ENCODE measurements at places on chromosomes 3 and 15.
A peak's percentile ranks its signal among the peaks of the same experiment; 100 is the strongest.

GRCh38 chr3:53167418-53168174 is 6.6 kb downstream of the PRKCD start:
- peak; percentile 61 for DNase-seq

DNA sequence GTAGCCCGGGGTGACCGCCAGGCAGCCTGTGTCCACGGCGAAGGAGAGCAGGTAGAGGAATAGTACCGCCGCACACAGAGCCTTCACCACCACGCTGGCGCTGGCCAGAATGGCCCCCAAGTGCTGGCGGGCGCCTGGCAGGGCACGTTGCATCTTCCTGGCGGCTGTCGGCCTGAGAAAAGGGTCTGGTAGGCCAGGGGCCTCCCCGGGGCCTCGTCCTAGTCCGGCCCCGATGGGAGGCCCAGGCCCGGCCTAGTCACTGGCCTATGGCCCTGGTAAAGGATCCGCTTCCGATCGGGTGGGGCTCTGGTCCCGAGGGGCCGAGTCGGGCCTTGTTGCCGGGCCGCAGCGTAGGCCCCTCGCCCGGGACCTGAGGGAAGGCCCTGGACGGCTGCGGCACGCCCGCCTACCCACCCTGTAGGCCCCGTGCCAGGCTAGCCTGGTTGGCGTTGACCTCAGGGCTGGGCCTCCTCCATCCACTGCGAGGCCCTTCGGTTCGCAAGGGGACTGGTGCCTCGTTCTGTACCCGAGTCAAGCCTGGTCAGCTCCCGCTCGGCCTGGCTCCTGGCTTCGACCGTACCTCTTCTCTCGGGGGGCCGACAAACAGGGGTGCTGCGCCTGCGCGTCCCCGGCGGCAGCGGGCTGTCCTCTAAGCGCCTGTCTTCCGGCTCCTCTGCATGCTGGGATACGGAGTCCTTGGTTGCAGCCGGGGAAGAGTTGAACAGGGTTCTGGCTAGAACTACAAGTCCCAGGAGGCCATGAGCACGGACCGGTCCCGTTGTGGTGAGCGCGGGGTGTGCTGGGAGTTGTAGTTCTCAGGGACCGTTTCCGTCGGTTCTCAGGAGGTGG is at the start of gene TMEM115:
TSS of gene TMEM115 (minus strand) at position 611 of the 849 bp plus-strand sequence. CDS start at position 153, 458 bp downstream.
- peak; percentile 97 for DNase-seq

- no peak for DNase-seq
These were observed 281.7 kb downstream of the ROBO2 start for GRCh38 chr3:77321646-77322045.

GRCh38 chr3:58143417-58144055 is 67.2 kb downstream of the DNASE1L3 start:
- no peak for DNase-seq

- no peak for DNase-seq
These were observed 110.9 kb downstream of the ASB7 start for GRCh38 chr15:100713163-100713867.

DNA sequence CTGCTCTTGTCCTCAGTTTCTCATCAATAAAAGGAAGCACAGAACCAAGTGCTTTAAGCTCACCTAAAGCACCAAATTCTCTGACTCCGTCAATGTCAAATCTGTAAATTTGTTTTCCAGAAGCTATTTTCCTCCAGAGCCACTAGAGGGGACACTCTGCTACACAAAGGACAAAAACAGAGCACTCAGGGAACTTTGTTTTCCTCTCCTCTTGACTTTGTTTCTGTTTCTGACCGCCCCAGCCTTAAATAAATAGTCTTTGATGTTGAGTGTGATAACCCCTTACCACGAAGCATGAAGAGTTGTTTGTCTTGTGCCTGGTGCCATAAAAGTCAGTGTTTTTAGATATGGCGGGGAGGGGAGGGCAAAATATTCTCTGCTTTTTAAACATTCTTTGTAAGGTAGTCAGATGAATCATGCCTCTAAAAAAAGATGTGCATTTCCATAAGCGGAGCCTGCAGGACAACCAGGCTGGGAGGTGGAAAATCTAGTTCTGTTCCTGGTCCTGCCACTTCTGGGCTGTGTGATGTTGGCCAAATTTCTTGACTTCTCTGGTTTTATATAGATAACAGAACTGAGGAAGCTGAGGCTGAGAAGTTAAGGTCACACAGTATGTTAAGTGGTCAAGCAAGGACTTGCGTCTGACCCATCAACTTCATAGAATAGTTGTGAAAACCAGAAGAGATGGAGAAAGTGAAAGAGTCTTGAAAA is 7.3 kb upstream of the ZBTB38 start:
- DNase-seq, result peak; percentile 15

GRCh38 chr15:69299943-69300588 is 1.4 kb downstream of the PAQR5 start:
- DNase-seq, result no peak

DNA sequence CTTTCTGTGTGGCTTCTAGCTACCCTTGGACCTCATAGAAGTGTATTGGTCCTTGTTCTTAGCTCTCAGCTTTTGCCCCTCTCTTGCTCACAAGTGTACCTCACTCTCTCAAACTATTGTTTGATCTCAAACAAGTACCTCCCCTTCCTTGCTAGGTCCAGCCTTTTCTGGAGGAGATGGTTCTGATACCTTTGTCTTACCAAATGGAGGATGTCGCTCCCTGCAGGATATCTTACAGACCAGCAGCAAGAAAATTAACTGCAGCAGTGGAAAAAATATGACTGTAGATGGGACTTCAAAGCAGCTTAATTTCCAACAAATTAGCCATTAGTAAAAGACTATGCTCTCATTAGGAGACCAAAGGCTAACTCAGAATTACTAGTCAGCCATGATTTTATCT is 388.1 kb upstream of the ROBO2 start:
- no peak for DNase-seq

DNA sequence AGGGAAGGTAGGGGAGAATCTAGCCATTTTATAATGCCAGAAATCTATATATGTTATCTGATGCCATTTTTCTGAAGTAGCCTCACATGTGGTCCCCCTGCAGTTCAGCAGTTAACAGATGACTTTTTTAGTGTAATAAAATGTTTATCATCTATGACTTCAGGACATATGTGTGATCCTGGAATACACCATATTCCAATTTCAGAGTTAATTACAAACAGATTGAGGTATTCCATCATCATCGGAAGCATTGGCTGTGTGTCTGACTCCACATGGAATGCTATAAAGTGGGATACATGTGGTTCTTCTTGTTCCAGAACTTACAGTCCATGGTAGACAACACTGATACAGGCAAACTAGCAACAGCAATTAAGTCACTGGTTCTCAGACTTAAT is 45.9 kb upstream of the LIMD1 start:
- no peak for DNase-seq

DNA sequence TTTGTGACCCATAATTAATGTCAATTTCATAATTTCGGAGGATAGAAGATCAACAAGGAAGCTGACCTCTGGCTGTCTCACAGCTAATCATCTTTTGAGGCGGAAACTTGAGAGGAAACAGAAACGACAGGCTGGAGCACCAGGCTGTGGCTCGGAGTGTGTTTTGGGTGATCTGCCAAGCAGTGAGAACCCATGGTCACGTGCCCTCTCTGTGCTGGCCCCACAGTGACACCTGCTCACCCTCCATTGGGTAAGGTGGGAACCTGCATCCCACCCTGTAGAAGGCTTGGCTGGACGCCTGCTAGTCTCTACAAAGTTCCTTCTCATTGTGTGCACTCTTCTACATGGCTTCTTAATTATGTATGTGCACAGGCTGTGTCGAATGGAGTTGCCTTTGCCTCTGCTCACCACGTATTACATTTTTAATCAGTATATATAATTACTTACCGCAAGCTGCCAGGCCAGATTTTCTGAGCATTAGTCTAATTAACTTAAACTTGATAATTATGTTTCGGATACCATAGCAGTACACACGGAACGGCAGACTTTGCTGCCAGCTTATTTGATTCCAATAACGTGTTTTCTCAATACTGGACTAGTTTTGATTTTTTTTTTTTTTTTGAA is 719.4 kb upstream of the CFAP20DC start:
- DNase-seq, result no peak

DNA sequence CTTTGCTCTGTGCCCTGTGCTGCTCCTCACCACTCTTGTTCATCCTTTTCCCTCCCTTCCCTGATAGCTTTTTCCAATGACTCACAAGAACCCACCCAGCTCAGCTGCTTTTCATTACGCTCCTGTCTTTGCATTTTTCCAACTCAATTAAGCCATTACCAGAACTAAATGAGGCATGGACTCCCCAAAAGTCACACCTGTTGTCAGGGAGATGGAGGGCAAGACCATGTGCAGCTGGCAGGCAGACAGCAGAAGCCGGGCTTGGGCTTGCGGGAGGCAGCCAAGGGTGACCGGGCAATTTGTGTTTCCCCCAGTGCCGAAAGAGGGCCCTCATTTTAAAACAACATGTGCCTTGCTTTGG is 64.3 kb downstream of the CASR start:
- no peak for DNase-seq

GRCh38 chr3:30004481-30004880 is 601.9 kb upstream of the TGFBR2 start:
- no peak for DNase-seq

- DNase-seq, result no peak
These were observed 79.5 kb upstream of the KCNMB2 start for GRCh38 chr3:178456621-178457285.

- DNase-seq, result no peak
These were observed 408.9 kb downstream of the PYDC2 start for GRCh38 chr3:191869738-191870415.

DNA sequence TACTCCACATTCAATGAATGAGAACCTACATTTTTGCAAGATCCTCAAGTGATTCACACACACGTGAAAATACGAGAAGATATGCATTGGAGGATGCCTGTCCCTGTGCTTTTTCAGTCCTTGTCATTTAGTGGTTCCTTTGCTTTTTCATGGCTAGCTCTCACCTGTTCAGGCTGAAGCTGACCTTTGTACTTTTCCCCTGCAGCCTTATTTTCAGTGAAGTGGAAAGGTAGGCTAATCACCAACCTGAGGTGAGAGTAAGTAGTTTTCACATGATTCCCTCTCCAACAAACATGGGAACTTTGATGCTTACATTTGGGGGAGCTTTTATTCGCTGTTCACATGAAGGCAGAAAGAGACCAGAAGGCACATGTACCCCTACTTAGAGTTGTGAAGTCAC is 8.3 kb downstream of the ITPR1 start:
- DNase-seq, result no peak

- DNase-seq, result no peak
These were observed 51.9 kb downstream of the IQGAP1 start for GRCh38 chr15:90439946-90440345.

- DNase-seq, result peak; percentile 12
These were observed 23.0 kb upstream of the ANP32A start for GRCh38 chr15:68843425-68844311.

DNA sequence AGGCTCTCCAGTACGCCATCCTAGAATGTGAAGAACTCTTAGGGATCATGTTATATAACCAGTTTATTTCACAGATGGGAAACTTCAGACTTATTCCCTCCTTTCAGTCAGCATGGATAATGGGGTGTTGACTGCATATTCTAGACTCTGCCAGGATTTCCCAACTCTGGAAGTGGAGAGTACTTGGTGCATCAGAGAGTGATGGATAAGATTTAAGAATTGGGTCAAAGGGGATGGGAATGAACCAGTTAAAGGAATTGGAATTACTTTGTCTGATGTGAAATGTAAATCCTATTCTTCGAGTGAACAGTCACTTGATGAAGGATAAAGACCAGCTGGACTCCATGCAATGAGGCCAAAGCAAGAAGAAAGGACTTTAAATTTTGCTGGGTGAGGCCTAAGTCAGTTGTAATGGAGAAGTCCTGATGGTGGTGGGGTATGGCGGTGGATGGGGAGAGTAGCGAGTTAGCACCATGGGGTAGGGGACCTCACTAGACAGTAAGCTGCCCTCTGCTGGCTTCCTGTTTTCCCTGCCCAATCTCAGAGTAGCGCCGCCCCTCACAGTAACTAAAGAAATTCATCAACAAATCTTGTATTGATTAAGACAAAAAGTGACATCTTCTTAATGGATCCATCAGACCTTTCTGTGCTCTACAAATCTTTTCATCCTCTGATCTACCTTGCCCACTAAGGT is 7.3 kb upstream of the CACNA1D start:
- no peak for DNase-seq

DNA sequence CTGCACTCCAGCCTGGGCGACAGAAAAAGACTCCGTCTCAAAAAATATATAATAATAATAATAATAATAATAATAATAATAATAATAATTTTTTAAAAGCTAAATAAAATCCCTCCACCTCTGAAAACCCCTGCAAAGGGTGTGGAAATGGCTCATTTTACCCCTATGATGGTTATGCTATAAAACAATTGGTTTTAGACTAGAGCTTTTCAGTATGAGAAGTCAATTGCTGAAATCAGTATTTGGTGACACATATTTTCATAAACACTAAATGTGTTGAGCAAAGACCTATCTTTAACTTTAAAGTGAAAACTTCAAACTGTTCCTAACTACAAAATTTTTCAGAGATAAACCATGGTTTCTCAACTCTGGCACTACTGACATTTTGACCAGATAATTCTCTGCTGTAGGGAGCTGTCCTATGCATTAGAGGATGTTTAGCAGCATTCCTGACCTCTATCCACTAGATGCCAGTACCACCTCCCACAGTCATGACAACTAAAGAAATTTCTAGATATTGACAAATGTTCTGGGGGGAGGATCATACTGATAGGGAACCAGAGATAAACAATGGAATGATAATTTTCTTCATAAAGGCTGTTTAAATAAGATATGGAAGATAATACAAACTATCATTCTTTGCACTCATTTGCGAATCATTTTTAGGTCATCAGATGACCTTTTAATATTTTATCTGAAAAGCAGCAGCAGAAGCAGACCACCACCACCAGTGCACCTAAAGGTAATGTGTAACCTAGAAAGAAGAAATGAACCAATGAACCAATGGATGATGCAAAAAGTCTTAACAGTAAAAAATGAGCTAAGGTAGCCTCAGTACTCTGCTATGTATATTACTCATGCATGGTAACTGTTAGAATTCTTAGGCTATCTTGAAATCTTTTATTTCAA is 13.8 kb downstream of the PTPN9 start:
- DNase-seq, result no peak

DNA sequence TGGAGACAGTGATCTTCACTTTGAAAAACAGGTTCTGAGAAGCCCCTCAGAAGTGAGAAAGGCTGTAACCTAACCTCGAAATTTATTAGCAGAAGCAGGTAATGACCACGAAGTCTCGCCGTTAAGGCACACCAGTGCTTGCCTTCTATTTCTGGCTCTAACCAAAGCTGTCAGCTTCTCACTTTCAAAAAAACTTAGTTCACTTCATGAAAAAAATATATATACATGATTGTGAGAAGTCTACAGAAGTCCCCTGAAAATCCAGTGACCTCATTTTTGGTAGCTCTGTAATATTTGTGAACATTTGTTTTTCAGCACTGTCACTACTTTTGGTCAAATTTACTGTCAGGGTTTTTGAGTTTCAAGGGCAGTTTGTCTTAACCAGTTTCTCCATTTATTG is 19.1 kb upstream of the AKAP13 start:
- DNase-seq, result no peak

GRCh38 chr3:16466822-16467221 is 46.7 kb downstream of the RFTN1 start:
- no peak for DNase-seq

- no peak for DNase-seq
These were observed 164.7 kb downstream of the SQOR start for GRCh38 chr15:45799508-45799907.

- no peak for DNase-seq
These were observed 169.9 kb downstream of the WDR72 start for GRCh38 chr15:53589520-53590057.
